ENCODE measurements at places on chromosomes 1 and 21. TPM values are rescaled to one million over a fixed set of nuclear protein-coding genes. Genes with fewer than 3 reads are reported as not detected.
A peak's percentile ranks its signal among the peaks of the same experiment; 100 is the strongest.

DNA sequence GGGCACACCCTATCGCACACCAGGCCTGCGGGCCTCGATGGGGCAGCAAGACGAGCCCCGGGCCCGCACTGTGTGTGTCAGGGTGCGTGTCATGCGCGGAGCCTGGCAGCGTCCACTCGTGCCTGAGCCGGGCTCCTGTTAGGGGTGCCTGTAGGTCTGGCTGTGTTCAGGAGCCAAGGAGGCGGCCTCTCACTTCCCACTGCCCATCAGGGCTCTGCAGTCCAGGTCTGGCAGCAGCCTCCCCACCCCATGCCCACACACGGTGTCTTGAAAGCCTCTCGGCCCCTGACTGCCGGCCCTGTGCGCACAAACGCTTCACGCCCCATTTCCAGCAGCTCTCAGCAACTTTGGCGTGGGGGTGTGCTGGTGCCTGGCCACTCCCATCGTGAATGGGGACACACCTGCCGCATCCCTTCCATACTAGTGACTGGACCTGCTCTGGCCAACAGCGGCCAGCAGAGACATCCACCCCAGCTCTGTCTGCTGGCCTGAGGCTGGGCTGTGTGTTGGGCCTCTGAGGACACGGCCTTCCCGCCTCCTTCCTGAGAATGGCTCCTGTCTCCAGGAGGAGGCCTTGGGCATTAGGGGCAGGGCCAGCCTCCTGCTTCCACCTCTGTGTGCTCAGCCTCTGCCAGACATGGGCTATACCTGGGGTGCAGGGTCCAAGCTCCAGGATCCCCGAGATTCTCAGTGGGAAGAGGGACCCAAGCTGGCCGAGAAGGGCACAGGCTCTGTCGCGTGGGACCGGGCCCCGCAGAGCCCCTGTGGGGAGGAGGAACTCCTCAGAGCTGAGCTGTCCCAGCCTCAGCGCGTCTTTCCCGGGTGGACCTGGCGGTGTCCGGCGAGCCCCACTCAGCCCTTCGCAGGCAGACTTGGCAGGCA lies 41.8 kb upstream of the ACTRT2 start:
- peak; percentile 24 for DNase-seq
- no peaks in the 10 kb centered on the region for H3K36me3 ChIP-seq
- no peaks in the 10 kb centered on the region for H3K4me1 ChIP-seq
- no peaks in the 10 kb centered on the region for H3K27me3 ChIP-seq
- H3K27ac ChIP-seq: no peak overlapping the region

Gene LIN9
- 11.0 TPM for total RNA-seq

DNA sequence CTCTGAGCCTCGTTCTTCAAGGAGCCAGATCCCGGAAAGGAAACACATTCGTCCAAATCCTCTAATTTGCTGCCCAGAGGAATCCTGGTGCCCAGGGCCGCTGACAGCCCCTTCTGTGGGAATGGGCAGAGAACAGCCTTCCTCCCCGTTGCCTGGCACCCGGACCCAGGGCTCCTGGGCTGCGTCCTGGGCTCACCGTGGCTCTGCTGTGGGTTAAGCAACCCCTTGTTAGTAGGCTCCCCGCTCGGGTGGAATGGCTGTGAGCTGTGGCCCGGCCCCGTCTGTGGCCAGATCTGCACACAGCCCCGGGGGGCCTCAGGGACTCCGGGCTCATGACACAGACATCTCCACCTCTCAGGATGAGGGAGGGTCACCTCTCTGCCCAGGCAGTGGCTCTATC lies 122.9 kb upstream of the ARHGEF16 start:
- no peaks in the 10 kb centered on the region for H3K36me3 ChIP-seq
- DNase-seq: no peak
- no peak overlapping the region for H3K4me3 ChIP-seq
- H3K4me1 ChIP-seq: no peaks in the 10 kb centered on the region

DNA sequence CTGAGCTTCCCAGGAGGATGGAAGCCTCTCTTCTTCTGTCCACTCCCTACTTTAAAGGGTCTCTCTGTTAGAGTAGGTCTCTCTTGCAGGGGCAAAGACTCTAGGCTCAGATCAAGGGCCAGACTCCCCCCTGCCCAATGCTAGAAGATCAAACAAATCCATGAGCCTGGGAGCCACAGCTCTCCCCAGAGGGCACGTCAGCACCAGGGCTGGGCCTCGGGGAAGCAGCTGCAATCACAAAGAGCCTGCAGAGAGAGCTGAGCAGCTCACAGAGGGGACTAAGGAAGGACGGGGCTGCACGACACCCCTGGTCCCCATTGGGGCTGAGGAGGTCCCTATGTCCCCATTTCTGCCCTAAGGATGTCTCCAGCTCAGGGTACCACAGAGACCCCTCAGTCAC lies 3.9 kb downstream of the CNTN2 start:
- no peak overlapping the region for H3K27ac ChIP-seq
- H3K4me3 ChIP-seq: no peak overlapping the region
- peaks cover 55% of the 10 kb centered on the region for H3K27me3 ChIP-seq
- no peaks in the 10 kb centered on the region for H3K36me3 ChIP-seq
- DNase-seq: no peak
- H3K4me1 ChIP-seq: no peaks in the 10 kb centered on the region

Gene ARTN
- 0.71 TPM for total RNA-seq

Gene LCE2A
- not detected for total RNA-seq

DNA sequence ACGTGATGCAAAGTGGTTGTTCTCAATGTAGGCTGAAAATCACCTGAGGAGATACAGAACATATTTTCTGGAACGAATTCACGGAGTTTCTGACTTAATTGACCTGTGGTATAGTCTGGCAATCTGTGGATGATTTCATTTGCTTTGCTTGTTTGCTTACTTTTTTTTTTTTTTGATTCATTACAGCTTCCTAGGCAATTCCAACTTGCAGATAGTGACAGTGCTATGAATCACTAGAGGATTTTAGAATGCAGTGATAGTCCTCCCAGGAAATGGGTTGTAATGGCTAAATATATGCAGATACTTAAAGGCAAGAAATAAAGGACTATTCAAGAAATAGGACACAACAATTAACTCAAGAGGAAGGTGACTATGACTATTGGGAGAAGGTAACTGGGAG lies 1378.1 kb upstream of the PRMT6 start:
- H3K27me3 ChIP-seq: no peaks in the 10 kb centered on the region
- no peak for DNase-seq
- no peak overlapping the region for H3K27ac ChIP-seq
- H3K4me3 ChIP-seq: no peak overlapping the region

- H3K4me1 ChIP-seq: no peaks in the 10 kb centered on the region
- DNase-seq: no peak
- H3K4me3 ChIP-seq: no peak overlapping the region
- no peaks in the 10 kb centered on the region for H3K36me3 ChIP-seq
- no peak overlapping the region for H3K27ac ChIP-seq
Measured at GRCh38 chr1:220341126-220341525, 68.9 kb upstream of the RAB3GAP2 start.

Gene LYPD8
- not detected for total RNA-seq

DNA sequence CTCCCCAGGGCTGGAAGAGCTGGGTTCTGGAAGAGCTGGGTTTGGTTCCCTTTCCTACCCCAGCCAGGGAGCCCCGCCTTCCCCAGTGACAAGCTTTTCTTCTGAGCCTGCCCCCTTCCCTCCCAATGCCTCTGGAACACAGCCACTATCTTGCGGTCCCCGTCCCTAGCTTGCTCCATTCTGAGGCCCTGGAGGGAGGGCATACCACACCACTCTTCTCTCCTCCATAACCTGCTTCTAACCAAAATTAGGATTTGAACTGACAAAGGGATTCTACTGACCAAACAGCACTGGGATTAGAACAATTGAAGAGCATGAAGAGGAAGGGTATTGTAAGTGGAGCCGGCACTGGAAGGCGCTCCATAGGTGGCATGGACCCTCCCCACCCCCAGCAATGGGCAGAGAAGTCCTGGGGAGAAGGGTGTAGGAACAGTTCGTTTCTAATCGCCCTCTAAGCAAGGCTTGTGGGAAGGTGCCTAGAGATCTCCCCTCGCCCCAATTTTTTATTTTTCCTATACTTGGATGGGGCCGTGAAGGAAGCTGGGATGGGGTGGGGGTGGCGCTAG lies 690 bp downstream of the C1orf216 start:
- DNase-seq: no peak
- H3K4me1 ChIP-seq: peaks cover 30% of the 10 kb centered on the region
- H3K27ac ChIP-seq: peak overlapping the region; percentile 25

Gene ERICH3
- total RNA-seq: not detected

GRCh38 chr21:45737485-45738166 lies 94.1 kb downstream of the PCBP3 start:
- no peaks in the 10 kb centered on the region for H3K27me3 ChIP-seq
- H3K27ac ChIP-seq: no peak overlapping the region
- H3K4me3 ChIP-seq: no peak overlapping the region
- no peak for DNase-seq
- peaks cover 2% of the 10 kb centered on the region for H3K4me1 ChIP-seq
- no peaks in the 10 kb centered on the region for H3K36me3 ChIP-seq

Measured in activated naive CD8-positive, alpha-beta T cell treated with anti-CD3 and anti-CD28 coated beads, Interleukin-2, amount 10 ng/mL, durations not matched to agents 7 days and 5 days (primary cell).